Naive thymus-derived CD4-positive, alpha-beta T cell (primary cell): ENCODE measurements at places on chromosomes 6 and 20. TPM values are rescaled to one million over a fixed set of nuclear protein-coding genes. Genes with fewer than 3 reads are reported as not detected.

Gene PNPLA1
- total RNA-seq: not detected in 2 replicates

Gene ZKSCAN3
- 3.3 TPM for total RNA-seq

Gene PNLDC1
- not detected for total RNA-seq

GRCh38 chr6:148671085-148671484 is 75.7 kb upstream of the UST start:
- no peaks in the 10 kb centered on the region for H3K27me3 ChIP-seq
- H3K27ac ChIP-seq: no peak overlapping the region
- H3K4me3 ChIP-seq: no peak overlapping the region
